Renal cortex interstitium (tissue), 15 donors: ENCODE measurements at places on chromosomes 4 and X. TPM values are rescaled to one million over a fixed set of nuclear protein-coding genes. Genes with fewer than 3 reads are reported as not detected.

Gene SRPX2
- polyA plus RNA-seq: 15.0 TPM

- no peak for DNase-seq
Measured at GRCh38 chrX:9943420-9943819, 23.7 kb upstream of the CLDN34 start.

DNA sequence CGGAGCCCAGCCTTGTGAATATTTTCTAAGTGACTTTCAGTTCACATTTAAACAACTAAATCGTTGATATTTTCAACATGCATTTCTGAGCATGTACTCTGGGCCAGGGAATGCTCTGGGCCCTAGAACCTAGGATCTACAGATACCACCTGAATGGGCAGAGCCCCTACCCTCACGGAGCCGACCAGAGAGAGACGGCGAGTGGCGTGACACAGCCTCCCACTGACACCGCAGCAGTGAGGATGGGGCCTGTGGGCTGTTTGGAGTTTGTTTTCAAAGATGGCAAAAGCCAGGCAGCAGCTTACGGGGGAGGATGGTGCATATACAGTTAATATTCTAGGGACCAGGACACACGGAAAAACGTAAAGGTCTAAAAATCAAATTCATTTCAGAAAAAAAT lies 17.7 kb downstream of the NELFA start:
- DNase-seq: no peak

- DNase-seq: no peak
Measured at GRCh38 chr4:28279249-28279648, 1418.6 kb downstream of the STIM2 start.

DNA sequence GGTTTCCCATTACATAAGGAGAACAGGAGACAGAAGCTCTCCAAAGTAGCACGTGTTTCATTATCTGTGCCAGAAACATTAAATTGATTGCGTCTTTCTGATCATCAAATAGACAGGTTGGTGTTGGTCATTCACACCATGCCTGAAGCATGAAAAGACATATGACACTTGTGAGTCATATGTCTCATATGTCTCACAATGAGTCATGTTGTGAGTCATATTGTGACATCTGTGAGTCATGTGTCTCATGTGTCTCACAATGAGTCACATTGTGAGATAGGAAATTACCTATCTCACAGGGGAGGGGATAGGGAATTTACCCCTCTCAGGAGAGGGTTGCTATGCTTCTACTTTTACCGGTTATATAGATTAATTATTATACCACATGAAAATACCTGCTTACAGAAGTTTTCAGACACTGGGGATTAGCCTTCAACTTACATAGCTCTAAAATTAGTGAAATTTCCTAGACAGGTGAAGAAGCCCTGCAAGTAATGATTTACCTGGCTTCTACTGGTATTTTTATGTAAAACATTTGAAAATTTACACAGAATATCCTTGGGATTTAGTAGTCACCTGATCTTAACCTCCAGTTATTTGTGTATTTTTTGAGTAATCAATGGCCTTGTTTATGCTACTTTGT lies 80.8 kb downstream of the NPFFR2 start:
- no peak for DNase-seq

- DNase-seq: no peak
Measured at GRCh38 chrX:19790829-19791228, 96.6 kb downstream of the SH3KBP1 start.

DNA sequence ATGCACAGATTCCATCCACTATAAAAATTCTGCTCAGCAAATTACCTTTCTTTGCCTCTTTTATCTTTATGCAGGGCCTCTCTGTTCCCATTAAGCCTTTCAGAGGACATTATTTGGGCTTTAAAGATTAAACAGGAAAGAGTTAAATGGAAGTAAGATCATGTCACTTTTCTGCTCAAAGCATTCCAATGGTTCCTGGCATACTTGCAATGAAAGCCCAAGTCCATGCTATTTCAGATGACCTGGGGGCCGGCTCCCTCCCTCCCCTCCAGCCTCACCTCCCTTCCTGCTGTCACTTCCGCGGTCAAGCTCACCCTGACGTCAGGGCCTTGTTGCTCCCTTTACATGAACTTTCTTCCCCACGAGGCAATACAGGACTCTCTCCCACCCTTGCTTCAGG lies 125.5 kb downstream of the C4orf51 start:
- DNase-seq: no peak

GRCh38 chrX:137352101-137352660 lies 213.7 kb upstream of the ZIC3 start:
- DNase-seq: no peak

- no peak for DNase-seq
Measured at GRCh38 chr4:19880206-19880605, 371.5 kb upstream of the SLIT2 start.

DNA sequence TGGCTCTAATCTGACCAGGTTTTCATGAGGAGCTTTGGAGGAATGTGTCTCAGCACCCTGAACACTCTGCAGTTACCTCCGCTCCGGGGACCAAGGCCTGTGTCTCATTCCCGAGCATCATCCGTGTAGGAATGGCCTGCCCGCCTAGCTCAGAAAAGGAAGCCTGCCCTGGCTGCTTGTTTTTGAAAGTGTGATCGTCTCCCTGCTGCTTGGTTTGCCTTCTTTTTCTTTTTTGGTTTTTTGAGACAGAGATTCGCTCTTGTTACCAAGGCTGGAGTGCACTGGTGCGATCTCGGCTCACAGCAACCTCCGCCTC lies 73.3 kb downstream of the CRLF2 start:
- no peak for DNase-seq

DNA sequence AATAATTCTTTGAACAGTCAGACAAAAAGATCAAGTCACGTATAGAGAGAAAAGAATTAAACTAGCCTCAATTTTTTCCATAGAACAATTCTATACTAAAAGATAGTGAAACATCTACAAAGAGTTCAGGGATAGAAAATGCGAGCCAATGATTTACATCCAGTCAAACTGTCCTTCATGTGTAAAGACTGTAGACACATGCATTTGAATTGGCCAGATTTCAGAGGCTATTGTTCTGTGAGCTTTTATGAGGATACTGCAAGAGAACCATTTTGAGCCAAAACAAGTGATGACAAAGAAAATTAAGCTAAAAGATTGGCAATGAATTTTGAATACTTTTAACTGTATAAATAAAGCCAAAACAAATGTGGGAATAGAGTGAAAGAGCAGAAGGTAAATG lies 1230.3 kb downstream of the RPA4 start:
- DNase-seq: no peak

- no peak for DNase-seq
Measured at GRCh38 chr4:47391256-47391655, 72.2 kb downstream of the COMMD8 start.

DNA sequence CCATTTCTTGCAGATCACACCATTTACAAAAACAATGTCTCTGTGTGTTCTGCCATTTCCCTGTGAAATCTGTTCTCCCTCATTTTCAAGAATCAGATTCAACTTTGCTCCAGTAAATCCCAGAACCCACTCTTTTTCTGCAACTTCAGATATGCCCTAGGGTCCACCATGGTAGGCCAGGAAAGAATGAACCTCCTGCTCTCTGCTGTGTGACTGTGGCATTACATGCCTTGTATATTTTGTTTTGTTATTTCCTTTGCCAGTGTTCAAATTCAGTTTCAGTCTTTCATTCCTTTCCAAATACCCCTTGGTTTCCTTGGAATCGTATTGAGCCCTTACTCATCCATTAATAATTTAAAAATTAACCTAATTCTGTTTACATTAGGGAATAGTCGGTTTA lies 290.2 kb upstream of the VCX start:
- no peak for DNase-seq

Gene GPC4
- polyA plus RNA-seq: 20.1 TPM

DNA sequence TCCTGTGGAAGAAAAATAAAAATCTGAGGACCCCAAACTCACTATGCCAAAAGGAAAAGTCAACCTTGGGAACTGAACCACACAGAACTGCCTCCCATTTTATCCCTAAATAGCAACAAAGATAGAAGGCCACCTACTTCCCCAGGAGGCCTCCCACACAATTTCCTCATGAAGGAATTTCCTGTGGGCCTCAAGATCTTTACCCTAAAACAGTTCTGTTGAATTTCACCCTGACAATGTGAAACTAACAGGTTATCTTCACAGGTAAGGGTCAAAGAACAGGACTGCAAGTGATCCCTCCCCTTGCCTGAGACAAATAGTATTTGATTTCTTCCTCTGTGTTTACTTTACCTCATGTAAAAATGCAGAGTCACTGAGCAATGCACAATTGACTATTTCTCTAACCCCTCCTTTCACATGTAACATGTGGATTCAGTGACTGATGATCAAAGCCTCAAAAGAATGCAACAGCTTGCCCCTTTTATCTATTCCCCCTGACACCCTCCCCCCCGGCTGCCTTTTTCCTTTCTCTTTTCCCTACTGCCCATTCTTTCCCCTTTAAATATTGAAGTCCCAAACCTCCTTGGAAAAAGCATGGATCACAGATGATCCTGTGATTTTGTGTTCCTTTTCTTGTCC lies 33.3 kb downstream of the MEPE start:
- no peak for DNase-seq

Gene PPEF1
- polyA plus RNA-seq: 0.71 TPM

GRCh38 chrX:123185721-123186120 lies 1.6 kb downstream of the GRIA3 start:
- DNase-seq: no peak

DNA sequence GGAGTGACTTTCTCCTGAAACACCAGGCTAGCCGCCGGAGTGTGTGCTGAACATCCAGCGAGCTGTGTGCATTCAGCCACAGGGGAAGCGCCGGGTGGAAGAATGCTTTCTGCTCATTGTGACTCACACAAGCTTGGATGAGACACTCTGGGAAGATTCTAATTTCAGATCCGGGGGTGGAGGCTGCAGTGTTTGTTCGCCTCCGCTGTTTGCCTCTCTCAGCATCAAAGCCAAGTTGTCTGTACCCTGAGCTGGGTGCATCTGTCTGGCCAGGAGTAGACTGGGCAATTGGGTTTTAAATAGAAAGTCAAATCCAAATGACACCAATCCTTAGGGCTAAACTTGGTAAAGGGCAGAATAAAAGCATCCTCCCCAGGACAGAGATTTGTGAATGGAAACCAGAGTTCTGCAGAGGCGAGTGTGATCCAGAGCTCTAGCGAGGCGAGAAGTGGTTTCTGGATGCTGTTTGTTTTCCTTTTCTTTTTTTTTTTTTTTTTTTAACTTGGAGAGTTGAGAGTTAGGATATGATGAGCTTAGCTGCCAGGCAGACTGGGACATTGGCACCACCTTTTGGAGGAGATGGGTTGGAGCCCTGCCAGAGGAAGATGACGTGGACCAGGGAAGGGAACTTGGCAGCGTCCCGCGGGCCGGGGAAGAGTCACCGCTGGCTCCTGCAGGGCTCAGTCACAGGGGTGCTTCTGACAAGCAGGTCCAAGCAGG lies 196.0 kb upstream of the PSAPL1 start:
- DNase-seq: no peak

GRCh38 chrX:43822014-43822413 lies 60.2 kb downstream of the MAOB start:
- no peak for DNase-seq

Gene GPRIN3
- 8.0 TPM for polyA plus RNA-seq

GRCh38 chrX:46576458-46576857 lies 2.9 kb downstream of the CHST7 start:
- DNase-seq: no peak

GRCh38 chrX:153409414-153410101 lies 1.7 kb upstream of the ZFP92 start:
- DNase-seq: no peak
